Activated CD8-positive, alpha-beta T cell treated with anti-CD3 and anti-CD28 coated beads, Interleukin-2, amount 10 ng/mL, durations not matched to agents 7 days and 5 days (primary cell): ENCODE measurements at places on chromosomes 6 and 20.

DNA sequence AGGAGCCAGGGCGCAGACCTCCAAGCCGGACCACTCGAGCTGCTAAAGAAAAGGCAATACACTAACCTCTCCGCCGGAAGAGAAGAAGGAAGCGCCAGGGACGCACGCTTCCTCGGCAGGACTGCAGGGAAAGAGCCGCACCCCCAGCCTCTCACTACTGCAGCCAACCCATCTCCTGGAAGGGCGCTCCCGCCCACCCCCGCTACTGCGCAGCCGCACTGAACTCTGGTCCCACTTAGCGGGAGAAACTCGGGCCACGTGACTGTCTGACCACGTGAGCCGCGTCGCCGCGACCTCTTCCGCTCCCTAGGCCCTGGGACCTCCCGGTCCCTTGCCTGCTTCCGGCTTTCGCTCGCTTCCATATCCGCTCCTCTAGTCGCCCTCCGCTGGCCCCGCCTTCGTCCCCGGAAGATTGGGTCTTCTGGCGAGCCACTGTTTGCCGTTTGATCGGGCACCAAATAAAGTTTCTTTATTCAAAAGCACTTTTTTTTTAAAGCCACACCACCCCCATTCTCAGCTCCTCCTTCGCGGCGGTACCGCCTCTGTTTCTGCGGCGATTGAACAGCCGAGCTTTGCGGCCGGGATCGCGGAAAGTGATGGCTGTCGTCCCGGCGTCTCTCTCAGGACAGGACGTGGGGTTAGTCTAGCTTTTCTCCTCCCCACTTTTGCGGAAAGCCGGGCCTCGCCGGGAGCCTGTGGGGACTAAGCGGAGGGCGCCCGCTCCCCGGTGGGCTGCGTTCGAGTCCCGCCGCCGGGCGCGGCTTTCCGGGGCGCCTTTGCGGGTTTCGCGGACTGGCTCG, at the start of gene RMND1:
Gene RMND1 (minus strand): TSS at position 177 of the 800 bp plus-strand sequence. CDS start 6,315 bp downstream, outside the sequence.
- DNase-seq: peak; percentile 100
- H3K36me3 ChIP-seq: peaks cover 13% of the 10 kb centered on the region
- peak within 1 kb of the TSS; percentile 94 for H3K27ac ChIP-seq
- H3K27me3 ChIP-seq: no peaks in the 10 kb centered on the region

DNA sequence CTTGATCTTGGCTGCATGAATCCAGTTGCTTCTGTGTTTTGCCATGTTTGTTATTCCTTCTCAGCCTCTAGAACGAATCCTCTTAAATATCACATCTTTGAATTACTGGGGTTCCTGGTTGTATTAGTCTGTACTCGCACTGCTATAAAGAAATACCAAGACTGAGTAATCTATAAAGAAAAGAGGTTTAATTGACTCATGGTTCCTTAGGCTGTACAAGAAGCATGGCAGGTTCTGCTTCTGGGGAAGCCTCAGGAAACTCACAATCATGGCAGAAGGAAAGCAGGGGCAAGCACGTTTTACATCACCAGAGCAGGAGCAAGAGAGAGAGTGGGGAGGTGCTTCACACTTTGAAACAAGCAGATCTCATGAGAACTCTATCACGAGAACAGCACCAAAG, 18.0 kb upstream of the BFSP1 start:
- no peaks in the 10 kb centered on the region for H3K36me3 ChIP-seq
- no peak for DNase-seq
- no peaks in the 10 kb centered on the region for H3K4me1 ChIP-seq
- no peak overlapping the region for H3K4me3 ChIP-seq

GRCh38 chr20:59785669-59785959, 147.8 kb downstream of the SYCP2 start:
- H3K27ac ChIP-seq: no peak overlapping the region
- peaks cover 6% of the 10 kb centered on the region for H3K27me3 ChIP-seq
- H3K36me3 ChIP-seq: no peaks in the 10 kb centered on the region

DNA sequence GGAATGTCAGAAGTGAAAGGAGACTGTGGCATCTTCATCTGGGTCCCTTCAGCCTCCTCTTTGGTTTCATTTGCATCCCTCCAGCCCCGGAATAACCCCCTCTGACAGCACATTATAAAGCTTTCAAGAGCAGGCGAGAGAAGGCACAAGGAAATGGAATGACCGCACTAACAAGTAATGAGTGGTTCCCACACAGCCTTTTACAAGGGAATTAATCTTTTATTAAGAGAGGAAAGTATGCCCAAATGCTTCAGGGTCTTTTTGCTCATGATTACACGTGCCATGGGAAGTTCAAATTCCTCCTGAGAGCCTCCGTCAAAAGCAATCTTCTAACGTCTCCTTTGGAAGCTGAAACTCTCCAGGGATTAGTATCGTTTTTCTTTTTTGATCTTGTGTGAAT, 347.0 kb downstream of the BTBD3 start:
- no peaks in the 10 kb centered on the region for H3K4me1 ChIP-seq
- H3K36me3 ChIP-seq: no peaks in the 10 kb centered on the region
- H3K27me3 ChIP-seq: no peaks in the 10 kb centered on the region
- no peak for DNase-seq

GRCh38 chr6:106637051-106637716, 7.8 kb downstream of the QRSL1 start:
- no peak overlapping the region for H3K27ac ChIP-seq
- H3K4me1 ChIP-seq: peaks cover 23% of the 10 kb centered on the region
- DNase-seq: no peak
- peaks cover 9% of the 10 kb centered on the region for H3K36me3 ChIP-seq

DNA sequence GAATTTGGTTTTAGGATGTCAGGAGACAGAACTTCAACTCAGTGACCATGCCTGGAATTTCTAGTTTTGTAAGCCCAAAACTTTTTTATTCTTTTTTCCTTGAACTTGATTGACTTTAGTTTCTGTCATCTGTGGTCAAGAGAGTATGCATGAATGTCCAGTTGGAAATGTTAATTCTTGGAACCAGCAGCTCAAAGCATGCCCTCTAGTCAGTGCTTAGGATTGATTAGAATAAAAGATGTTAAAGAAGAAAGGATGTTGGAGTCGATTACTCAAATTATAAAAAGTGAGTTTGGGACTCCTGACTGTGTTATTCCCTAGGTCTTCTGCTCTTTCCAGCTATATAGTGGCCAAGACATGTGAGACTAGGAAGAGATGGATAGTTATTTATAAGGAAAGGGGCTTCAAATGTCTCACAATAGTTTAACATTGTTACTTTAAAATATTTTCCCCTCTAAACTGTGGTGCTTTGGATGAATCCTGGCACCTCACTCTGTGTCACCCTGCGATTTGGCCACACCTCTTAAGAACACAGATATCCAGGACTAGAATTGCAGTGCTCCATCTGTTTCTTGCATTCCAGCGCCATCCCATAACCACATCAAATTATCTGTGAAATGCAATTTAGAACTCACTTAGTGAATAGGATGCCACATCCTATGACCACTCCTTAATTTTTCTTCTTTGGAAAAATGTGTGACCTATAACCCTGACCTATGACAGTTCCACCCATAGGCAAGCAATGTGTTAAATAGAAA, 298.5 kb downstream of the EYA4 start:
- no peaks in the 10 kb centered on the region for H3K4me1 ChIP-seq
- DNase-seq: no peak
- no peaks in the 10 kb centered on the region for H3K27me3 ChIP-seq
- H3K36me3 ChIP-seq: no peaks in the 10 kb centered on the region
- H3K4me3 ChIP-seq: no peak overlapping the region

- no peaks in the 10 kb centered on the region for H3K36me3 ChIP-seq
- no peaks in the 10 kb centered on the region for H3K27me3 ChIP-seq
- no peaks in the 10 kb centered on the region for H3K4me1 ChIP-seq
- no peak overlapping the region for H3K4me3 ChIP-seq
- no peak overlapping the region for H3K27ac ChIP-seq
- no peak for DNase-seq
These were observed 165.5 kb downstream of the TFAP2B start for GRCh38 chr6:50984135-50984534.

DNA sequence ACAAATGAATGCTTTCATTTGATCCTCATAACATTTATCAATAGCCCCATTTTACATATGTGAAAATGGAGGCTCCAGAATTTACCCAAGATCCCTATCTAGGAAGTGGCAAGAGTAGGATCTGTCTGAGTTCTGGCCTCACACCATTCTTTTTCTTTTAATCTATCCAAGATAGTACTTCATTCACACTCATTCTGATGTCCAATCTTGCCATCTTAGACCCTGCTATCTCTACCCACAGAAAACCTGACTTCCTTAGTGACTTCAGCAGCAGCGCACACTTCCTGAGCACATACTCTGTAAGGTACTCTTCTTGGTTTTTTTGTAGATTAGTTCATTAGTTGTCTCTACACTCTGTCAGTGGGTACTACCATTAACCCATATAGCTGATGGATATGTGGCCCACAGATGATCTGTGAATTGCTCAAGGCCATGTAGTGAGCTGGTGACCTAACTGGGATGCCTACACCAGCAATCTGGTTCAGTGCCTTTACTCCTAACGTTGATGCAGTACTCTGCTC, 36.3 kb downstream of the COX4I2 start:
- DNase-seq: no peak
- H3K4me3 ChIP-seq: peak overlapping the region; percentile 89
- H3K4me1 ChIP-seq: peaks cover 95% of the 10 kb centered on the region
- H3K27me3 ChIP-seq: no peaks in the 10 kb centered on the region
- H3K27ac ChIP-seq: peak overlapping the region; percentile 98

DNA sequence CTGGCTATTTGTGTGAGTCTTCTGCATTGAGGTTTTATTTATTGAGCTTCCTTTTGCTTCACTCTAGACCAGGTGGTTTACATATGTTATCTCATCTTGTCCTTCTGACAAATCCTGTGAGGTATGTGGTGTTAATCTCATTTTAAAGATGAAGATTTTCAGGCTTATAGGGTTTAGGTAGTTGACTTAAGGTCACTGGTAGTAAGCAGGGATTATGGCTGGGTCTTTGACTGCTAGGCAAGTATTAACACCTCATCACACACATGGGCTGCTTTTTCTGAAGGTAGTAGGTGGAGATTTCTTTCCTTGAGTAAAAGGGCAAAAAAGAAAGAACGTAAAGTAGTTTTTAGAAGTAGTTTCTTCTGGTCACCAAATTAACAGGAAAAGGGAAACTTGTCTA, 72.6 kb downstream of the CDKAL1 start:
- DNase-seq: no peak
- no peaks in the 10 kb centered on the region for H3K27me3 ChIP-seq
- H3K4me3 ChIP-seq: no peak overlapping the region
- H3K4me1 ChIP-seq: no peaks in the 10 kb centered on the region

DNA sequence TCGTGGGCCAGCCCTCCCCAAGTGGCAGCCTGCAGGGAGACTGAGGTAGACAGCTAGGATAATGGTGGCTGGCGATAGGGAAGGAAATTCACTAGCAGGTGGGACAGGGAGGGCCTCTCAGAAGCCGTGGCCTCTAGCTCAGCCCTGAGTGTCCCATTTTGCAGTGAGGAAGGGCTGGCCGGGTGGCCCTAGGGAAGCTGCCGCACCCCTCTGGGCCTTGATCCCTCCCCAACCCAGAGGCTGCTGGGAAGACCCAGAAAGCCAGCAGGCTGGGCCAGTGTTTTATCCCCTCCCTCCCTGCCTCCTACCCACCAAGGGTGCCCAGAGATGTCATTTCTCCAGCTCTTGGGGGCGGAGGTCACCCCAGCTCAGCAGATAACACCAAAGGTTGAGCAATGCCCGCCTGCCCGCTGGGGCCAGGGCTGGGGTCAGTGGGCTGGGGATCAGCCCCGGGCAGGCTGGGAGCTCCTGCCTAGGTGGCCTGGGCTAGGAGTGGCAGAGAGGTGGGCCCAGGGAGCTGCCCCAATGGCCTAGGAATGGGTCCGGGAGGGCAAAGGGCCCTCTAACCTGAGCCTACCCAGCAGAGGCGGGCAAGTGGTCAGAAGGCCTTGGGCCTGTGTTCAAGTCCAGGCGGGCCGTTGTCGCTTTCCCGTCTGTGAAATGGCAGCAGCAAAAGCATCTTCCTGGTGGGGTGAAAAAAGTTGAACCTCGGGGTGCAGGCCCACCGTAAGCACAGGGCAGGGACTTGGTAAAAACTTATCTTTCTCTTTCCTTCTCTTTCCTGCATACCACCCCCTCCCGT, 1.6 kb upstream of the CEBPB start:
- peaks cover 19% of the 10 kb centered on the region for H3K4me1 ChIP-seq
- peaks cover 11% of the 10 kb centered on the region for H3K36me3 ChIP-seq
- peak overlapping the region; percentile 43 for H3K27ac ChIP-seq
- H3K27me3 ChIP-seq: peaks cover 17% of the 10 kb centered on the region
- no peak for DNase-seq
- H3K4me3 ChIP-seq: no peak overlapping the region

- H3K27ac ChIP-seq: no peak overlapping the region
- H3K4me1 ChIP-seq: no peaks in the 10 kb centered on the region
- H3K36me3 ChIP-seq: no peaks in the 10 kb centered on the region
- no peaks in the 10 kb centered on the region for H3K27me3 ChIP-seq
- no peak for DNase-seq
These were observed 173.0 kb upstream of the FERMT1 start for GRCh38 chr20:6295867-6296256.

DNA sequence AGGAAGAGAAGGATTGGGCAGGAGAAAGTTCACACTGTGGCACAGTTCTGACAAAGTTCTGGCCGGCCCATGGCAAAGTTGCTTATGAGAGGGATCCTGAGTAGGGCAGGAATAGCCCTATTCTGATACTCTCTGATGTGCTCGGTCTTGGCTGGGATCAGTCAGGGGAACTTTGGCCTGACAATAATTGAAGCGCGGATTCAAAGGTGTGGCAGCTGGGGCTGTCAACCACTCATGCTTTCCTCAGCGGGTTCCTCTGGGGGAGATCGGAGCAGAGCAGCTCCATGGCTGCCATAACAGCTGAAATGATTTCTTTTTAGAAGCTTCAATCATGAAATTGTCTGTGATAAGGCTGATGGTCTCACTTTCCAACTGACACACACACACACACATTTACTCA, 714.1 kb downstream of the DHX35 start:
- H3K36me3 ChIP-seq: no peaks in the 10 kb centered on the region
- no peak overlapping the region for H3K4me3 ChIP-seq
- H3K27ac ChIP-seq: no peak overlapping the region

DNA sequence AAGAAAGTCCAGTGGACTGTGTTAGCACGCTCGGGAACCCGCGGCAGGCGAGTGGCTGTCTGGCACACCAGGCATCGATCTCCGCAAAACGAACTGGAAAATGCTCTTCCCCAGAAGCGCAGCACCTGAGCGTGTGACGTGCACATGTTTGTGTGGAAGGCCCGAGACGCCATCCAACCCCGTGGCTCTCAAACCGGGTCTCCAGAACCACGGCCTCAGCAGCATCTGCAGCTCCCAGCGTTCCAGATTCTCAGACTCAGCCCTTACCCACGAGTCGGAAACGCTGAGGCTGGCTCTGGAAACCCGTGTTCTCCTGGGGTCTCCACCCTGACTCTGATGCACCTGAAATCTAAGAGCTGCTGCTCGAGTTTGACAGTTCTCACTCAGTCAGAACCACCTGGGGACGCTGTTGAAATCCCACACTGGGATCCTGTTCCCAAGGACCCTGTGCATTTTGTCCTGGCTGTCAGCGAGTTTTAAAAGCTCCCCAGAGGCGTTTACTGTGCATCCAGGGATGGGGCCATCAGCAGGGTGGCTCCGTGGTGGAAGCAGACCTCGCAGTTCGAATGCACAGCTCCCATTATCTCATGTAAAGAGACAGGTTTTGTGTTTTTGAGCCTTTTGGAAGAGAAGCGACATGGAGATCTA, 69.0 kb downstream of the DLL1 start:
- no peak overlapping the region for H3K4me3 ChIP-seq
- peaks cover 31% of the 10 kb centered on the region for H3K4me1 ChIP-seq
- peak; percentile 16 for DNase-seq
- no peak overlapping the region for H3K27ac ChIP-seq

GRCh38 chr6:135115834-135116233, 61.2 kb upstream of the HBS1L start:
- H3K27ac ChIP-seq: peak overlapping the region; percentile 79
- no peaks in the 10 kb centered on the region for H3K27me3 ChIP-seq
- H3K36me3 ChIP-seq: peaks cover 14% of the 10 kb centered on the region
- H3K4me3 ChIP-seq: no peak overlapping the region
- no peak for DNase-seq
